ENCODE measurements at places on chromosomes 4 and X. TPM values are rescaled to one million over a fixed set of nuclear protein-coding genes. Genes with fewer than 3 reads are reported as not detected.

YY2 gene
- 2.6 TPM for total RNA-seq

ESX1 gene
- total RNA-seq, result not detected

TKTL2 gene
- not detected for total RNA-seq

CT47B1 gene
- total RNA-seq, result not detected

FAM184B gene
- total RNA-seq, result under 0.01 TPM

CLNK gene
- total RNA-seq, result not detected

TEX11 gene
- total RNA-seq, result not detected

DHRSX gene
- total RNA-seq, result 18.9 TPM

EMD gene
- total RNA-seq, result 20.6 TPM

SETD7 gene
- 79.7 TPM for total RNA-seq

LRAT gene
- not detected for total RNA-seq

PF4V1 gene
- total RNA-seq, result 0.33 TPM

All from uterine smooth muscle cell (primary cell).